ENCODE measurements at places on chromosomes 16 and 17.

- DNase-seq, result no peak
Measured at GRCh38 chr16:59632276-59632855, 898.2 kb upstream of the GOT2 start.

GRCh38 chr17:37197336-37197735, 178.4 kb upstream of the C17orf78 start:
- DNase-seq, result no peak

DNA sequence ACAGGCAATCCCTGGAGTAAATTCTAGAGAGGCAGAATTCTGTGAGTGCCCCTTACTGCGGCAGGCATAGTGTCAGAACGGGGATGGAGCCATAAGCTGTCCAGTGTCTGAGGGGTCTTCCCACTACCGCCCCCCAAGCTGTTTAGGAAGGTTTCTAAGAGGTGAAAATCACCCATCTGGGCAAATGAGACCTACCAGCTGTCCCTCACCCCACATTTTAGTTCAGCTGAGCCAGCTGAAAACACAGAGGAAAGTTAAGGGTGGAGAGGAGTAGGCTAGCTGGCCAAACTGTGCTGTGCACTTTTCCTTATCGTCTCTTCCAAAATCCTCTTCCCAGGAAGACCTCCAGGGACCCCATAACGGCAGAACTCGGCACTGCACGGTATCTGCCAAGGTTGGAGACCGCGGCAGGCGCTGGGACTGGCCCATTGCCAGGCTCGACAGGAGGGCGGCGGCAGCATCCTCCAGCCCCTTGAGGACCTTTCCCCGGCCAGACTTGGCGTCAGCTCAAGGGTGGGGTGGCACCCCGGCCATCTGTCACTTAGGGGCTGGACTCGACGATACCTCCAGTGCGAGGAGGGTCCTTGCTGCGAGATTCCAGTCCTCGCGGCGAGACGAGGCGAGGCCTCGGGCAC, 955 bp downstream of the ACLY start:
- DNase-seq, result no peak

- peak; percentile 70 for DNase-seq
Measured at GRCh38 chr16:87950765-87951551, at the start of gene BANP. BANP (plus strand) TSS chr16:87951434; CDS start chr16:87975116, 23,682 bp downstream.

DNA sequence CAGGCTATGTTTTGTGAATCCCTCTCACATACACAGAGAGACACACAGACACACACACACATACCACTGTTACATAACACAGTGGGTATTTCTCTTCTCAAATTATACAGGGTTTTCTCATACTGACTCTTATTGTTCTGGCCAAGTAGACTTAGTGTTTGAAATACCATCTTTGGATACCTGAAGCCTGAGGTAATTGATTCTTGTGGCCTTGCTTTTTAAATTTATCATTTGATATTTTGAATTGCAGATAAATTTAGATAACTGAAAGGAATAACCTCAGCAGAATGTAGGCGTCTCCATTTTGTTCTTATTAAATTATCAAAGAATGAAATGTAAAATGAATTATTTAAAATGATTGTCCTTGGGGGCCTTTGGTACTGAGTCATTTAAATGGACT, 223.8 kb downstream of the LGALS9B start:
- no peak for DNase-seq

GRCh38 chr16:2154533-2155090, 970 bp upstream of the TRAF7 start:
- DNase-seq, result no peak

DNA sequence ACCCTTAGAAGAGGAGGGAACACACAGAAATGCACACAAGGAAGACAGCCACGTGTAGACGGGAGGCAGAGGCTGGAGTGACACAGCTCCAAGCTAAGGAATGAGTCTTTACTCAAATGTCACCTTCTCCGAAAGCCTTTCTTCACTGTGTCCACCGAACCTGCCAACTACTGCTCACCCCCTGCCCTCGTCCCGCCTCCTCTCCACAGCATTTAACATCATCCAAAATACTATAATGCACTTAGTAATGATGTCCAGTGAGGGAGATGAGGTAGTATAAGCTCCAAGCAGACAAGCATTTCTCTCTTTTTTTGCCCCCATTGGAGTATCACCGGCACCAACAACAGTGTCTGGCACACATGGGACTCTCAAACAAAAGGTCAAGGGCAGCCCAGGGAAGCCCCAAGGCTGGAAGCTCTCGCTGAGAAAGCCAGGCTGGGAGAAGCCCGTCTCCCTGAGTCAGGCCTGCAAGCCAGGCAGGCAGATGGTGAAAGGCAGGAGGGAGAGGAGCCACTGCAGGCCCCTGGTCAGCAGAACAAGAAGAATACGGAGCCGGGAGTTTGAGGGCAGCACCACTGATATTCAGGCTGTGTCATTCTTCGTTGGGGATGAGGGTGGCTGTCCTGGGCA, 25.9 kb downstream of the ZFHX3 start:
- DNase-seq, result no peak

DNA sequence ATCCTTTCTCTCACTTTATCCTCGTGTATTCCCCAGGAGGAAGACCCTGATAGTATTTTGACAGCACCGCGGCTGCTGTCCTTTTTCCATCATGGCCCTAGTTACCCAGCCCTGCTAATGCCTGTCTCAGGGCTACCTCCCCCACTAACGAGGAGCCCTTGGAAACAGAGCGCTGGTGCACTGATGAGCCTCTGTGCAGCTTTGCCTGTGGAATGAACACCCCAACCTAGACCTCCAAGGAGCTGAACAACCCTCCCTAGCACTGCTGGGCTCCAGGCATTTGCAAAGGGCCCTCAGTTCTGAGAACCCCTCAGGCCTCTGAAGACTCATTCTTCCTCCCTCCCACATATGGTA, 23.3 kb upstream of the CCL1 start:
- DNase-seq, result no peak

DNA sequence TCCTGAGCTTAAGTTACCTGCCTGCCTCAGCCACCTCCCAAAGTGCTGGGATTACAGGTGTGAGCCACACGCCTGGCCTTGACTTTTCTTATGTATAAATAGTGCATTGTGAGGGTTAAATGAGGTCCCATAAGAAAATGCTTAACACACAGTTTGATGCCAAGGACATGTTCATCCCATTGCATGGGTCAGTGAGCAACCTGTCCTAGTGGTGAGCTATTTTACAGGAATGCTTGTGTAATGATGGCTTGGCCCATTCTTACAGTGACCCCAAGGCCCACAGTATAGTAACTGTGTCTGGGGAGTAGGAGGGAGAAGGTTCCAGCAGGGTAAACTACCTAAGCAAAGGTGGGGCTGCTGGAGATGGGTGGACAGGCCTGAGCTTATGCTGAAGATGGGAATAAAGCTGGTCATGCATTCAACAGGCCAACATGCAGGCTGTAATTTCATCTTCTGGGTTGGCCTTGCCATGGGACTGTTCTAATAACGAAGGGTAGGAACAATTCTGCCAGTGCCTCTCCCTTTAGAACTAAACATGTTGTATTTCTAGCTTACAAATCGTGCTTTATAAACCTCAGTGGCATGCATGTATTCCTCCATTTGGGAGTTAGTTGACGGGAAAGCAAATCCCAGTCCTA, 6.2 kb downstream of the ACSF2 start:
- DNase-seq, result no peak

- no peak for DNase-seq
Measured at GRCh38 chr17:17445925-17446665, 30.7 kb upstream of the MED9 start.

DNA sequence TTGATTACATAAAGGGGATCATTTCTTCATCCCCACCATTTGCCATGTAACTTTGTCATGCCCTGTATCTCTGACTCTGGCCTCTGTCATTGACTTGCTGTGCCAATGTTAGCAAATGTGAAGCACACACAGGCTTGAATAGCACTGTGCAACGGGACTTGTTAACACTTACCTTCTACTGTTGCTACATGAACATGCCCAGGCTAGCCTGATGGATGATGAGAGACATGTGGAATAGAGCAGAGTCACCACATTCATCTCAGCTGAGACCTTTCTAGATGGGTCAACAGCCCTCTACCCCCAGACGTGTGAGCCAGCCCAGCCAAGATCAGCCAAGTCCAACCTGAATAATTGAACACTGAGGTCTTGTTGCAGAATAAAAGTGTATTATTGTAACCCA, 162.1 kb upstream of the SALL1 start:
- DNase-seq, result no peak

- DNase-seq, result no peak
Measured at GRCh38 chr16:57144027-57144426, 41.8 kb downstream of the PSME3IP1 start.

DNA sequence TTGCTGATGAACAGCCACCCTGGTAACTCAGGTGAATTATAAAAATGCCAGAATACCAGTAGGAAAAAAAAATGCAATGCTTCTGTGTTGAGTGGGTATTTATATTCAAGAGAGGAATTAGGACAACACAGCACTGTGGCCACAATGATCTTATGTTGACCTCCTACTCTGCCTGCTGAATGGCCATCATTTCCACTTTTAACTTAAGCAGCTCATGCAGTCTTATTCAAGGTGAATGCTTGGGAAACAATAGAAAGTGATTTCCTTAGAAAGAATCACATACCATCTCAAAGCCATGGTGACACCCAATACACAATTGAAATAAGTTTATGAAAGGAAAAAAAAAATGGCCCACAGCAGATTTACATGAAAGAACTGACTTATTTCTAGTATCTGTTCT, 224.0 kb downstream of the CDH8 start:
- DNase-seq, result no peak

DNA sequence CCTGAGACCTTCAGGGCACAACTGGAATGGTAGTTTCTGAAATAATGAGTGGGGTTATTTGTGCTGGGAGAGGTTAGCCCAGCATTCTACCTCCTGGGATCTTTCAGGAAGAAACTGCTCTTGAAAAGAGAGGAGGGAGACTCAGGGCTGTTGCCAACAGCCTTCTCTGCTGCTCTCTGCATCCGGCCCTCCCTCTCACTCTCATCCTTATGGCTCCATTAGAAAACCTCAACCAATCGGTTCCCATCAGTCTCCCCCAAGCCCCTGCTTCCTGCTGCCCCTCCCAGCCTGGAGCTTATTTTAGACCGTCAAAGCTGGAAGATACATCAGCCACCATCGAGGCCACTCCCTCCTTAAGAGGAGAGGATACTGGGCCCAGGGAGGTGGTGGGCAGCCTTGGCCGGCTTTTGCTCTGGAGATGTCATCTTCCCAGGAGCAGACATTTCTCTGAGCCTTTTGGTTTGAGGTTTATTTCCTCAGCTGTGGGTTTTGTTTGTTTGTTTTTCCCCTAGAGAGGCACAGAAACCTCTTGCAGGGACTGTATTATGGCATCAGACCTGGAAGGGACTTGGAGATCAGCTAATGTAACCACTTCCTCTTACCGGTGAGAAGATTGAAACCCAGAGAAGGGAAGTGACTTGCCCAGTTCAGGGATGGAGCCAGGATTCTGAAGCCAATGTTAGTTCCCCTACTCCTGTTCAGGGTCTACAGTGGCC, 2.7 kb downstream of the MPRIP start:
- DNase-seq, result no peak

DNA sequence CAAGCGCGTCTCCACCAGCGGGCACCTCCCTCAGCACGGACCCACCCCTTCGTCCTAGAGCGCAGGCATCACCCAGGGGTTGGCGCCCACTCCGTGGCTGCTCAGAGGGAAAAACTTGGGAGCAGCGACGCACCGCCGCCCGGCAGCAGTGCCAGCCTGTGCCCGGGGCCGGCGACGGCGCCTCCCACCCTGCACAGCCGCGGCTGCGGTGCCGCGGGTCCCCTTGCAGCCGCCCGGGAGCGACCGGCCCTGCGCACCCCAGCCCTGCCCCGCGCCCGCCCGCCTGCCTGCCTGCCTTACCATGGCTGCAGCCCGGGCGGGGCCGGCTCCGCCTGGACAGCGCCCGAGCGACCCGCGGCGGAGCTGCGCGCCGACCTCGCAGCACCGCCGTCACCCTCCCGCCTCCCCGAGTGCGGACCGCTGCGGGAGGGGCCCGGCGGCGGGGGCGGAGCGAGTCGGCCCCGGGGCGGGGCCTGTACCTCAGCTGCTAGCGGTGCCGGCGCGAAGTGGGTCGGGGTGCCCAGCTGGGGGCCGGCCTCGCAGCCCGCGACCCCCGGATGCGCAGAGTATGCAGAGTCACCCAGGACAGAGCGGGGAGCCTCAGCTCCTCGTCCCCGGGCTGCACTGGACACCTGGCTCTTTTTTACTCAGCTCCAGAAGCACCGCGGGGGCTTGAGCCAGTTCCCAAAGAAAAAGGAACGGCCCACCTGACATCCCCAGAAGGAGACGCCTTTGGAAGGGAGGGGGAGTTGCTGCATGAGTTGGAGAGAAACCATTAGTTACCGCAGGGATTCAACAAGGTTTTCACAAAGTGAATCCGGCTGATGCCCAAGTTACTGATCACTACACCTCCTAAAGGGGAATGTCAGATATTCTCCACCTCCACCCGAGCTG, 17.5 kb upstream of the MTMR4 start:
- no peak for DNase-seq

- DNase-seq, result no peak
Measured at GRCh38 chr17:79482727-79483521, 127.9 kb downstream of the RBFOX3 start.

GRCh38 chr17:57597531-57598453, 147.3 kb downstream of the CCDC182 start:
- peak; percentile 23 for DNase-seq

GRCh38 chr16:83802135-83802534, 5.6 kb upstream of the HSBP1 start:
- DNase-seq, result no peak

- no peak for DNase-seq
Measured at GRCh38 chr17:78438271-78438691, 59.8 kb downstream of the PGS1 start.

DNA sequence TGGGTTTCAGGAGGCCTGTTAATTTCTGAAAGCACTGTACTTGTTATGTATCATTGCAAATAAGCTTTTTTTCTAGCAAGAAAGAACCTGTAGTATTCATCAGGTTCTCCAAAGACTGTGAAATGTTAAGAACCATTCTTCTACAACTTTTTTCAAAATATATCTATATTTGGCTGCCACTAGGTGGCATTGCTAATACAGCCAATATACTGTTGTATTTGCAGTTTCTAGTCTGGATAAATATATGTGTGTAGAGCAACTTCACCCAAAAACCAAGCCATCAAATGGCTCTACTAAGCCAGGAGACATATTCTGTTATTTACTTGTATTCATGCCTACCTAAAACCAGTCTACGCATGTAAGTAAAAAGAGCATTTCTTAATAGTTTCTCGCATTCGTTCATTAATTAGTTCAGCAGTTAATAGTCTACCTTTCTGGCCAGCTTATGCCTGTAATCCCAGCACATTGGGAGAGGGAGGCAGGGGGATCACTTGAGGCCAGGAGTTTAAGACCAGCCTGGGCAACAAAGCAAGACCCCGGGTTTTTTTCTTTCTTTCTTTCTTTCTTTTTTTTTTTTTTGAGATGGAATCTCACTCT, 39.5 kb downstream of the VMP1 start:
- no peak for DNase-seq

DNA sequence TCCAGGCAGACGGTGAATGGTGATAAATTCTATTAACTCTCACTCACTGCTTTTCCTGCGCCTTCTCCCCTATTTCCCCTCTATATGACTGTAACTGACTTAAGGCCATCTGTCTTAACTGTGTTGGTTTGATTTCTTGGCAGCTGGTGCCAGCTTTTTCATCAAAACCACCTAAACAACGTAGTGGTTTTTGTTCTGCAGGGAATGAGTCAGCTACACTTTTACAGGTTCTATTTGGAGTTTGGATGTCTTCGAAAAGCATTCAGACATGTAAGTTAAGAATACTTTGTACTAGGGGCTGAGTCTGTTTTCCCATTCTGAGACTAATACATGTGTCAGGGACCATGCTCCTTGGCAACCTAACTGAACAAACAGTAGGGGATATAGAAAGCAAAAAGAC, 8.5 kb downstream of the REXO5 start:
- no peak for DNase-seq

- no peak for DNase-seq
Measured at GRCh38 chr17:3594976-3595375, 14.2 kb downstream of the TRPV1 start.

GRCh38 chr17:62975206-62975605, 9.2 kb downstream of the TANC2 start:
- no peak for DNase-seq

Data from NCI-H2081 treated with DMSO at 0.1 percent for 48 hours (cell line).